Amygdala (tissue), 56 donors: ENCODE measurements at places on chromosomes 6 and 20.

DNA sequence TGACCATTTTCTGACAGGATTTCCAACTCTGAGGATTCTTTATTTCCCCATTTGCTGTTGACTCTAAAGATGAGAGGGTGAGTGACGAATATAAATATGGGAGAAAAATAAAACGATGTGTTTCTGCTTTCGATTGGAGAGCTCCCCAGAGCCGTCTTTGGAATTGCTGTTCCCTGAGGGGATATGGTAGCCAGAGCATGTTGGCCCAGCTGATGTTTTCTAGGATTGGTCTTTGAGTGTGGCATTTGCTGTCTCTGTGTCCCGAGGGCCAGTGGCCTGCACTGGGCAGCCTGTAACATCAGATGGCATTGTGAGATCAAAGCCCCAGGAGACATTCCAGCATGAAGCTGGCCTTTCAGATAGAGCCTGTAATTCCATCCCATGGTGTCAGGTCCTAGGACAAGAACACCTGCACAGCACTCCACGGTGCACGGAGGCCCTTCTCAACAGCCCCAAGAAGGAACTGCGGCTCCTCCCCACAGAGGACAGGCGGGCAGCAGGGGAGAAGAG is 26.7 kb downstream of the PKIG start:
- no peak for DNase-seq

- DNase-seq, result no peak
Measured at GRCh38 chr6:30988209-30988825, 4.8 kb downstream of the MUC21 start.

GRCh38 chr20:53750827-53751619 is 157.4 kb upstream of the ZNF217 start:
- no peak for DNase-seq

DNA sequence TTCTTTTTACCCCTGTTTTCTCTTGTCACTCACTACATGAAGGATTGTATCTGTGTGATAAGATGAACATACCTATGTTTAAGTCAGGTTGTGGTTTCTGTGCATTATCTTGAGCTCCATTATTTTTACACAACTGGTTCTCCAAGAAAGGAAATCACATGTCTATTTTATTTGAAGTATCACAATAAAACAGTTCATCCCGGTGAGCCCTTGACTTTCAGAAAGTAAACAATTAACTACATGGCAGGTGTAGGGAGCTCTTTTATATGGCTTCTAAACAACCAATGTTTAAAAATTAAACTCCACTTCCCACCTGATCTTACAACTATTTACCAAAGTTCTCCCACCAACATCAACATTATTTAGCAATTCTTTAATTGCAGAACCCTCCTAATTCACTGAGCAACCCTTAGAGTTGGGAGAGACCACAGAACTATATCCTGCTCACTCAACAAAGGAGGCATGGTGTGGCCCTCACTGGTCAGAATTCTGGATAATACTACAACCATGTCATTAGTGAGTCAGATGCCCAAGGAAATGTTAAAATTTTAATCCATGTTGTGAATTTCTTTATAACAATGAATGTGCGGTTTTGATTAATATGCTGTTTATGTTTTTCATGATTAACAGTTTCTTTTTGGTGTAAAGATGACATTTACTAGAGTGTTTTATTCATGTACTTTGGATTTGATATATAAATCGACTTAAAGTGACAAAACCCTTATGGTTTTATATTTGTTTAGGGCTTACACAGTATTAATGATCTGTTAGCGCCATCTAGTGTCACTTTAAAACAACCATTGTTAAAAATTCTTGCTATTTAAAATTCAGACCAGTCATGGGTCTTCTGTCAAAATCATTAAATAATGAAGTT is 50.0 kb upstream of the SCGN start:
- no peak for DNase-seq

- no peak for DNase-seq
Measured at GRCh38 chr6:116579143-116579542, 7.8 kb downstream of the RWDD1 start.

- no peak for DNase-seq
Measured at GRCh38 chr20:23244916-23245552, 105.6 kb upstream of the NXT1 start.
